Right ventricle myocardium inferior (tissue), 1 donor: ENCODE measurements at places on chromosomes 1 and 21.

GRCh38 chr1:55631509-55631908, 416.3 kb upstream of the USP24 start:
- DNase-seq = no peak

GRCh38 chr1:228985661-228986060, 250.4 kb downstream of the RHOU start:
- no peak for DNase-seq

DNA sequence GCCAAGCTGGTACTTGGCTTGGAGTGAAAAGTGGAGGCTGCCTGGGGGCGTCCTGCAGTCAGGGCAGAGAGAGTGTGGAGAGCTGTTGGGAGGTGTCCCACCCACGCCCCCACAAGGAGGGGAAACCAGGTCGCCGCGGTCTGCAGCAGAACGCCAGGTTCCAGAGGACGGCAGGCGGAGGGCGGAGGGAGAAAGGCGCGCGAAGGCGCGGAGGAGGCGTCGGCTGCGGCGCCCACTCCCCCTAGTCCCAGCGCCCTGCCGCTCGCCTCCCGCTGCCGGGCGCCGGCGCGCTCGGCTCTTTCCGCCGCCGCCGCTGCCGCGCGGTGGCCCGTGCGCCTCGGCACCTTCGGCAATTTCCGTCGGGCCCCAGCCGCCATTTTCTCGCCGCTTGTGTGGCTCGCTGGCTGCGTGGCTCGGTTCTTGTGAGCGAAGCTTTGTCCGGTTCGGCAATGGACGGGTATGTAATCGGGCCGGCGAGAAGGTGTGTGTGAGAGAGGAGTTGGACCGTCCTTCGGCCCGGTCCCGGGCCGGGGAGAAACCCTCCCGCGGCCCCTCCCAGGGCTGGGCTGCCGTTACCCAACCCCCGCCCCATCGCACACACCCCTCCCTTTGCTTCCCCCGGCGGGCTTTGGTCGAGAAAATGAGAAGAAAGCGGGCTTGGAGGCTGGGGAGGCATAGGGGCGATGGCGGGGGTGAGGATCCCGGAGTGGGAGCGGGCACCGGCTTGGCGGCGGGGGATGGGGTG, at the start of gene PTBP2:
PTBP2 (plus strand) TSS at position 369 of the 745 bp plus-strand sequence; CDS start at position 450, 81 bp downstream.
- DNase-seq = peak; percentile 92

DNA sequence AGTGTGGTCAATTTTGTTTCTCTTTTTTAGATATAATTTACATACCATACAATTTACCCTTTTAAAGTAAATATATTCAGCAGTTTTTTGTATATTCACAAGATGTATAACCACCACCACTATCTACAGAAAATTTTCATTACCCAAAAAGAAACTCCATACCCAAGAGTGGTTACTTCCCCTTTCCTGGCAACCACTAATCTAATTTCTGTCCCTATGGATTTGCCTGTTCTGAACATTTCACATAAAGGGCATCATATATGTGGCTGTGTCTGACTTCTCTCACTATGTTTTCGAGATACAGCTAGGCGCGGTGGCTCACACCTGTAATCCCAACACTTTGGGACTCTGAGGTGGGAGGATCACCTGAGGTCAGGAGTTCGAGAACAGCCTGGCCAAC, 13.6 kb downstream of the PACC1 start:
- DNase-seq = no peak

- no peak for DNase-seq
Measured at GRCh38 chr1:236332092-236332758, 50.5 kb upstream of the ERO1B start.

GRCh38 chr21:16154951-16155635, 425.3 kb downstream of the USP25 start:
- DNase-seq = no peak

DNA sequence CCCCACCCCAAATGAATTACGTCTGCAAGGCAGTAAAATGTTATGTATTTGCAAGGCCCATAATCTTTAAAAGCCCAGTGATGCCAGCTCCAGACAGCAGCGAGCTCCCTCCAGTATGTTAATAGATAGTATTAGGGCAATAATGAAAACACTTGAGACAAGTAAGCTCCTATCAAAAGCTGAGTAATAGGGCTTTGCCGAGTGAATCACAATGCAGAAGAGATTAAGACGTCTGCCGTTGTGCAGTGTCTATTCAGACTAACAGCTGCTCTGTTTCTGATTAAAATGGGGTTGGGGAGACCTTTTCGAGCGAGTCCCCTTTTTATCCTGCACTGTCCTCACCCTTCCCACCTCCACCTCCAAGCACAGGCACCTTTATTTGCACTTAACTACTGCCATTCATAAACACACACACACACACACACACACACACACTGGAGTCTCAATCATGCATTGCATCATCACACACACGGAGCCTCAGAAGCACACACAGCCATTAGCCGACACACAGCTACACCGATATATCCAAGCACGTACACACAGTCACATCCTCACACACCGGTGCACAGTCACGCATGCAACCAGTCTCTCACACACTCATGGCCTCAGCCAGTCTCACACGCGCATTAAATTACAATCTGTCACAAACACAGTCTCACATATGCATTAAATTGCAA, 46.0 kb upstream of the FOXO6 start:
- DNase-seq = no peak

DNA sequence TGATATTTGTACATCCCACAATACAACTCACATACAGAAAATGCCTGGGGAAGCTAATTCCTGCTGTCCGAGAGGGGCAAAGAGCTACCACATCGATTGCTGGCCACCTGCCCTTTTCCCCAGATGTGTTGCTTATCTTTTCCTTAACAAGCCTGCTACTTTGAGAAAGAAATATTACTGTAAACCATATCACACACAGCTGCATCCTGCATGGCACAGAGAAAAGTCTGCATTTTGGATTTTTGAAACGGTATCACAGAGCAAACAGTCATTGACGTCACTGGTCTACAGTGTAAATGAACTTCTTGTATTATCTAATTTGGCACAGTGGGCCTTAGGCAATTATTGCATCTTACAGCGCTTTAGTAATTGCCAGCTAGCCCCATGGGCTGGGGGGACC, 164.7 kb downstream of the CLIC6 start:
- no peak for DNase-seq

DNA sequence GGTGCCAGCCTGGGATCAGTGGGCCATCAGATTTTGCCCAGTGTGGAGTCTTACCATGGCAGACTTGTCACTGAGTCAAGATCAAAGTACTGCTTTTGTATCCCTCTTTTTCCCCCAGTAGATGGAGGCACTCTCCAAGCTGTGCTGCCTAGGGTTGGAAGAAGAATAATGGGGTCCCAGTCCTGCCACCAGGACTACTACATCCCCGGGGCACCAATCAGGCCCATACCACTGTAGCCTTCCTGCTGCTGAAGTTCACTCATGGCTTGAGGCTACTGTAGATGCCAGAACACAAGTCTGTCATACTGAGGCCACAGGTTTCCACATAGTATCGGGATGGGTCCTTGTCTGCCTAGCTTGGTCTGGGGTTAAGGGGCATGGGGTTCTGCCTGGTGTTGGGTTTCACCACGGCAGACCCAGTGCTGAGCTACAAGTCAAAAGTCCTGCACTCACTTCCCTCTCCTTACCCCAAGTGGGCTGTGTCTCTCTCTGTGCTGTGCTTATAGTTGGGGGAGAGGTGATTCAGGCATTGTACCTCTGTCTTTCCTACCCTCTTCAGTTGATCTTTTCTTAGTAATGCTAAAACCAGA, 53.4 kb downstream of the PKN2 start:
- DNase-seq = no peak
